ENCODE measurements at places on chromosomes 1 and 21.

- peak; percentile 36 for DNase-seq
These were observed 7.8 kb upstream of the TMEM222 start for GRCh38 chr1:27314169-27314568.

DNA sequence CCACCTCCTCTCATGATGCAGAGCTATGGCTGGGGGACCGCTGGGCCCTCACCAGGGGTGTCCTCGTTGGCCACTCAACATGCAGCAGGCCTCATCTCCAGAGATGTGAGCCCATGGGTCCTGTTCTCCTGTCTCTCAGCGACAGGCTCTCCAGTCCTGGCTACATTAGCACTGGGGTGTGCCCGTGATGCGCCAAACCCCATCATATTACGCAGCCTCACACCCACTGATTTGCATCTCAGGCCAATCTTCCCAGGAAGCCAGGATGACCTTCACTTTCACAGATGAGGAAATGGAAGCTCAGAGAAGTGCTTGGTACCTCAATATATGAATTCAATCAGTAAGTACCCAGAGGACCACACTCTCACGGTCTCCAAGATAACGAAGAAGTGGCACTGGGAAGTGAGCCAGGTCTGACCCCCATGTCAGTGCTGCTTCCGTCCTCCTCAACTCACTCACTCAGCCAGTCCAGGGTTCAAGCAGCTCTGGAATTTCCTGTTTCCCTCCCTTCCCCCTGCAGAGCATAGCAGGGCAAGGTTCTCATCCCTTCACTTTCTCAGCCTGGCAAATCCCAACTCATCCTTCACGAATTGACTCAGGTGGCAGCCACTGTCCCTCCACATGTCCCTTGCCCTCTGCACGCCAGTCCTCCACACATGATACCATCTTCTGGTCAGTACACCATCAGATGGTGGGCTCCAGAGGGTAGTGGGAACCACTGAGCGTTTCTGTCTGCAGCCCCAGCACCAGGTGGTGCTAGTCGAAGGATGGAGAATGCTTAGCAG lies 28.9 kb upstream of the EVA1B start:
- DNase-seq: peak; percentile 57

DNA sequence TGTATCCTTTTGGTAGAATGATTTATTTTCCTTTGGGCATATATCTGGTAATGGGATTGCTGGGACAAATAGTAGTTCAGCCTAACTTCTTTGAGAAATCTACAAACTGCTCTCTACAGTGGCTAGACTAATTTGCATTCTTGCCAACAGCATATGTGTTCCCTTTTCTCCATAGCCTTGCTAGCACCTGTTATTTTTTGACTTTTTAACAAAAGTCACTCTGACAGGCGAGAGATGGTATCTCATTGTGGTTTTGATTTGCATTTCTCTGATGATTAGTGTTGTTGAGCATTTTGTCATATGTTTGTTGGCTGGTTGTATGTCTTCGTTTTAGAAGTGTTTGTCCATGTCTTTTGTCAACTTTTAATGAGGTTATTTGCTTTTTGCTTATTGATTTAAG lies 99.8 kb downstream of the UCK2 start:
- DNase-seq: no peak

- DNase-seq: no peak
These were observed 86.6 kb upstream of the DPH5 start for GRCh38 chr1:101112051-101112780.

- no peak for DNase-seq
These were observed 19.3 kb upstream of the SERTAD4 start for GRCh38 chr1:210213335-210213734.

DNA sequence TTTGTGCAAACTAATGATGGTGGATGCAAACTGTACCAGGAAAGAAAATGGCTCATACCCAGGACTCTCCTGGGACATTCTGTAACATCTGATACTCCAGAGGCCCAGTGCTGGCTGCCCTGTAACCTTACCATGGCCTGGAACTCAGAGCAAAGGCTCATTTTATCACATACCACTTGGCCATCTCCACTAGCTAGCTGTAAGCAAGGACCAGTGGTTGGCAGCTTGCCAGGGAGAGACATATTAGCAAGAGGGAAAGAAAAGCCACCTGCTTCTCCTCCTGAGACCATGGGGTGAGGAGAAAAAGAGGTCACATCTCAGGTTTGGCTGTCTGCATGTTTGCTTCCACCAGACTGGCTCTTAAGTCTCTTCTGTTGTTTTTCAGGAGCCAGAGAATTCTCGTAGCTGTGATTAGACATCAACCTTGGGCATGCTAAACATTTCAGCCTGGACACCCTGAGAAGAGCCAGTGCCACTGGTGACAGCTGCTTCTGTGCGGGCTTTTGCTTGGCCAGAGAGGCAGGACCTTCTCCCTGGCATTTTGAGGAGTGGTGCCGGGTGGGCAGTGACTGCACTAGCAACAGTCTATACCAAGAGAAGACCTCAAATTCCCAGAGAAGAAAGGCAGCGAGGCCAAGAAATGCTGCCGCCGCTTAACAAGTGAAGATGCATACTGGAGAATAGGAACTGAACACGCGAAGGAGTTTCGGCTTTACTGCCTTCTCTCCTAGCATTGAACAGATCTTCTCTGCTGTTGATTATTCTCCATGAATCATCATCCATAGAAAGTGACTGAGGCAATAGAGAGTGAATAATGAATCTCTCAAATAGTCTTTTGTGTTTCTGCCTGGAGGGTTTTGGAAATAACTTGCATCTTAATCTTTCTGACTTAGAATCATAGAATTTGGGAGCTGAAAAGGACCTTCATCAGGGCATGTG lies 6.7 kb upstream of the INKA2 start:
- DNase-seq: peak; percentile 64

DNA sequence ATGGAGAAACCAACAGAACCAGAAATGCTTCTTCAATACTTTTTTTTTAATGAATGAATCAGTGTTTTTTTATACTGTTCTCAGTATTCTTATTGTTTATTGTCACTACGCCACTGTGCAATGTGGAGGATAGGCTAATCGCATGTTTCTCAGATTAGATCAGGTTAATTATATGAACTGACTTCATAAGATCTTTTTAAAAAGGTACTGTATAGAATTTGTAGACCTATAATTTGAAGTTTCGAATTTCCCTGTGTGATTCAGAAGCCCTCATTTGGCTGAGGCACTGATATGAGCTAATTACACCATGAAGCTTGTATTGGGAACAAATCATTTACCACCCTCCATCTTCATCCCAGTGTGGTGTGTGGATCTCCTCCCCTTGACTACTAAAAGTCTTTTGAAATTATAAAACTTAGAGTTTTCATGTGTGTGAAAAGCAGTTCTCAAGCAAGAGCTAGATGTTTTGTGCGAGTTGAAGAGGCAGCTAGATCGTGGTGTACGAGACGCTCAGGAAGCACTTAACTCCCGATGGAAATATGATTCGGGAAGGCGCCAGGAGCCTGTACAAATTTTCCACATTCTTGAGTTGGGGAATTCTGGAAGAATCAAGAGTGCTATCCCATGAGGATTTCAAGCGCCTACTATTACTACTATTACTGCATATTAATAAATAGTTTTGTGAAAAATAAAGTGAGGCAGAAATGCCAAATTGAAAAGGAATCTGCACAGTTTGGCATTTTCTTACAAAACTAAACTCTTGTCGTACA lies 52.1 kb upstream of the KCNE2 start:
- no peak for DNase-seq

DNA sequence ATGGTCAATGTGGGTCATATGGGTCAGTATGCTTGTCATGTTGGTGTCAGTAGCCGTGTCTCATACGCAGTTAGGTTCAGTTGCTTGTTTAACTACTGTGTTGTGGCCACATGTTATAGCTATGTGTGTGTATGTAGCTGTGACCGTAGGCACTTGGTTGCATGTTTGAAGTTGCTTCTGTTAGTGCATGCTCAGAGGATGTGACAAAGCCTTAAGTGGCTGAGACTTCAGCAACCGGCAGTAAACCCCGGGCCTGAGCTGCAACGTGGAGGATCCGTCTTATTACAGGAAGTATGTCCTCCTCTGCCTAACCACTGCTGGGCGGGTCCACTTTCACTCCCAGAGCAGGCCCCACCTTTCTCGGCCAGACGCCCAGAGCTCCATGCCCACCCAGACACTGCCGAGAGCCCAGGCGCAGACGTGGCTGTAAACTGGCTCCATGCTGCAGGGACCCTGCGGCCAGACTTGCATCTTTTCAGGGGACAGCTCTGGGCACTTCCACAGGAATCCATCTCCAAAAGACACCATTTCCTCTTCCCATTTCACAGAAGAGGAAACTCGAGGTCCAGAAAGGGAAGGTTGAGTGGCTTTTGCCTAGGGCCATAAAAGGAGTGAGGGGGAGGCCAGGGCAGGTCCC lies 2.2 kb downstream of the TCEA3 start:
- peak; percentile 88 for DNase-seq

DNA sequence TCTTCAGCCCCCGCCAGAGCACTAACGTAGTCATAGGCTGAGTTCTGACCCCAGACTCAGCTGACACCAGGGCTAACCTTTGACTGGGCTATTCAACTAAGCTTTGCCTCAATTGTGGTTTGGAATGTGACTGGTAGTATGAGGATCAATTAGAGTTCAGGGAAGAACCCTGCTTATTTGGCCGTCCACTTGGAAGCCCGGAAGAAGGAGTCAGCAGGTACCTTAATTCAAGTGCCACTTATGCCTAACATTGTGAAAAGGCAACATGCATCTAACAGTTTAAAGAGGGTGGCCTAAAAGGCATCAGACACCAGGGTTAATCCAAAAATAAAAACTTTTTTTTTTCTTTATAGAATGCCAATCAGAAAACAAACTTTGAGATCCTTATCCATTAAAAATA lies 92.3 kb downstream of the BEND5 start:
- no peak for DNase-seq

- DNase-seq: no peak
These were observed 168.4 kb upstream of the C21orf91 start for GRCh38 chr21:17987382-17988101.

DNA sequence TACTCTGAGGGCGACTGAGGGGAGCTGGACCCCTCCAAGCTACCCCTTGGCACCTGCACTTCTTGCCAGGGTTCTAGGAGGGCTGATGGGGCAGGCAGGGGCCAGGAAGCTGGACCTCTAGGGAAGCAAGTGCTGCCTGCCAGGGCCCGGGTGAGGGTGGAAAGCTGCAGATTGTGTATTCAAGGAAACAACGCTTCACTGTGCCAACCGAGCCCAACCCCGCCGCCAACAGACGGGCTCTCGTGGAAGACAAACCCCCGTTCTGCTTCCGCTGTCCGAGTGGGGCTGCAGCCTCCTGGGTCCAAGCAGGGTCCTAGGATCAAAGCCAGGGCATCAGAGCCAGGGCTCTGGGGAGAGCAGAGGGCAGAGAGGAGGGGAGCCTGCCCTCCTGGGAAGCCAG lies 3.2 kb downstream of the EFHD2 start:
- DNase-seq: no peak

- peak; percentile 29 for DNase-seq
These were observed at the start of gene GRHL3 for GRCh38 chr1:24319312-24319863. Gene GRHL3 (plus strand): TSS chr1:24319357. CDS start chr1:24319552, 195 bp downstream.

DNA sequence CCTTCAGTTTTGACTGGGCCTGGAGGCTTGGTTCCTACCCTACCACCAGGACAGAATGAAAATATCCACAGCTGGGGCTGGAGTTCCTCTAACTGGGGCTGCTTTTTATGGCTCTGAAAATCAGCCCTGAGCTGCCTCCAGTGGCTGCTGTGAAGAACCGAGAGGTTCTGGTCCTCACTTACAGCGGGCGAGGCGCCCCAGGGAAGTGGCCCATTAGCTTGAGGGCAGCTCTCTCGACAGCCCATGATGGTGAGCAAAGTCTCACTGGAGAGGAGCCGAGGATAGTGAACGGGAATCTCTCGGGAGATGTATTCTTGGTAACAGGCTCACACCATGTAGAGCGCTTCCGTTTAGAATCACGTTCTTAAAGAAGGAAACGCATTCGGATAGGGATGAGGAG lies 459.7 kb downstream of the KIF26B start:
- DNase-seq: peak; percentile 12

GRCh38 chr1:29944253-29944905 lies 708.1 kb downstream of the PTPRU start:
- DNase-seq: no peak

- no peak for DNase-seq
These were observed 391.8 kb downstream of the MATN1 start for GRCh38 chr1:30331415-30332065.

- DNase-seq: no peak
These were observed 35.1 kb upstream of the JUN start for GRCh38 chr1:58818976-58819375.
